T-helper 17 cell (primary cell): ENCODE measurements at places on chromosomes 7 and 10. TPM values are rescaled to one million over a fixed set of nuclear protein-coding genes. Genes with fewer than 3 reads are reported as not detected.

DNA sequence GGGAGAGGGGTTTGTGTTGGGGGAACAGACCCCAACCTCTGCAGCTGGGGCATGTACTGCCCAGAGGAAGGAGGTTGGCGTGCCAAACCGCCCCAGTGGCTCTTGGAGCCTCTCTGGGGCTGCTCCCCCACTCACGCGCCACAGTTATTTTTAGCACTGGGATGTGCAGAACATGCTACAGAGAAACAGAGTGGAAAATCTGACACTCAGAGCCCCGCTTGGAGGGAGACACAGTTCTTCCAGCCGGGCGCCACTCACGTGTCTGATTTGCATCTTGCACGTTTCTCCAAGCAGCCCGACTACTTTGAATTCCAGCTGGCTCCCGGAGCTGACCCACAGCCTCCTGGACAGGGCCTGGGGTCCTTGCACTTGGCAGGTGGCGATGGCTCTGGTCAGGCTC lies 182.0 kb downstream of the RPS24 start:
- H3K27ac ChIP-seq = no peak overlapping the region
- H3K4me1 ChIP-seq = peaks cover 4% of the 10 kb centered on the region
- H3K27me3 ChIP-seq = peaks cover 68% of the 10 kb centered on the region
- H3K4me3 ChIP-seq = no peak overlapping the region
- DNase-seq = no peak

DNA sequence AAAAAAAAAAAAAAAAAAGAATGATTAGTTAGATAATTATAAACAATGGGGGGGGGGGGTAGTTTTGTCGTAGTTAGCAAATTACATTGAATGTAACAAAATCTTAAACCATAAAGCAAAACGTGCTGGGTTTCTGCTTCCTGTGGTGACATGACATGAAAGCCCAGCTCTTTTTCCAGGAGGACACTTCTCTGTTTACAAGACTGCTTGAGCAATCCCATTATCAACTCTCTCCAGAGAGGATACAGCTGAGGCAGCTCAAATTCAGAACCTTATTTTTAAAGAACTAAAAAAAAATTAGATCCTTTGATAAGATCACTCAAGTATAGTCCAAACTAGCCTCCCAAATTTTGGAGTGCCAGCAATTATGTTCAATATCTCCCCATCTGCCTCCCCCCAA lies 58.6 kb downstream of the ADRB1 start:
- no peak for DNase-seq
- peaks cover 29% of the 10 kb centered on the region for H3K27me3 ChIP-seq
- H3K4me3 ChIP-seq = no peak overlapping the region
- H3K27ac ChIP-seq = no peak overlapping the region
- H3K36me3 ChIP-seq = peaks cover 2% of the 10 kb centered on the region

GRCh38 chr7:4266270-4267040 lies 415.6 kb upstream of the FOXK1 start:
- no peak for DNase-seq
- H3K36me3 ChIP-seq = no peaks in the 10 kb centered on the region
- no peaks in the 10 kb centered on the region for H3K27me3 ChIP-seq
- H3K4me3 ChIP-seq = no peak overlapping the region
- no peaks in the 10 kb centered on the region for H3K4me1 ChIP-seq
- H3K27ac ChIP-seq = no peak overlapping the region

DNA sequence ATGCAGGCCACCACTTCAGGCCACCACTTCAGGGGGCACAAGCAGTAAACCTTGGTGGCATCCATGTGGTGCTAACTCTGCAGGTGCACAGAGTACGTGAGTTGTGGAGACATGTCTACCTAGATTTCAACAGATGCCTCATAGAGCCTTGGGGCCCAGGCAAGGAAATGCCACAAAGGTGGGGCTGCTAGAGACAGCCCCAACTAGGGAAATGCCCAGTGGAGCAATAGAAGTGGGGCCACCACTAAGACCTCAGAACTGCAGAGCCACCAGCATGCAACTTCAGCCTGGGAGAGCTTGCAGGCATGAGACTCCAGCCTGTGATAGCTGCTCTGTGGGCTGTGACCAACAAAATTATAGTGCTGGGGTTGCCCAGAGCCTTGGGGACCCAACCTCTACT lies 107.6 kb downstream of the DNAJC1 start:
- no peaks in the 10 kb centered on the region for H3K27me3 ChIP-seq
- H3K4me1 ChIP-seq = no peaks in the 10 kb centered on the region
- H3K36me3 ChIP-seq = peaks cover 5% of the 10 kb centered on the region
- no peak overlapping the region for H3K4me3 ChIP-seq
- H3K27ac ChIP-seq = no peak overlapping the region

- no peaks in the 10 kb centered on the region for H3K27me3 ChIP-seq
- H3K27ac ChIP-seq = no peak overlapping the region
- H3K4me1 ChIP-seq = peaks cover 6% of the 10 kb centered on the region
Observed at GRCh38 chr10:24762966-24763623, 39.4 kb upstream of the ARHGAP21 start.

DNA sequence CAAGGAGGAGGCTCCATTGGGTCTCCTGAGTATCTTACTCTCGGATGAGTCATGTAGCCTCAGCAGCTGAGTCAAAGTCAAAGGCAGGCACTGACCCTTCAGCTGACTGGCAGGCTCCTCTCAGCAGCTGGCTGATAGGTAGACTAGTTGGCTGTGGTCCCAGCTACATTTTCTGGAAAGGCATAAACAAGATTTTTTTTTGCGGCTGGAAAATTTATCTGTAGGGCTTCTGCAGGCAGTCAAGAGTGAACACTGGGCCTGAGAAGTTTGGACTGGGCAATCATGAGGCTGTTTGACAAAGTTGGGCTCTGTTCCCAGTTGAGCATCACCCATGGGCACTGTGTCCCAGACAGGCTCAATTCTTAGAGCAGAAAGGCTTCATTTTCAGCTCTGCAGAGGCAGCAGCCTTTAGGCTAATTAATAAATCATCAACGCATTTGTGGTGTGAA lies 796.2 kb downstream of the CCSER2 start:
- H3K27me3 ChIP-seq = no peaks in the 10 kb centered on the region
- H3K4me1 ChIP-seq = no peaks in the 10 kb centered on the region

- H3K4me1 ChIP-seq = peaks cover 11% of the 10 kb centered on the region
- no peak overlapping the region for H3K4me3 ChIP-seq
- peaks cover 5% of the 10 kb centered on the region for H3K36me3 ChIP-seq
- H3K27ac ChIP-seq = no peak overlapping the region
- peaks cover 38% of the 10 kb centered on the region for H3K27me3 ChIP-seq
Observed at GRCh38 chr7:108190891-108191290, 60.7 kb upstream of the LAMB4 start.

- H3K4me3 ChIP-seq = no peak overlapping the region
- DNase-seq = no peak
- H3K27ac ChIP-seq = no peak overlapping the region
- H3K36me3 ChIP-seq = no peaks in the 10 kb centered on the region
Observed at GRCh38 chr7:54581511-54581910, 39.3 kb downstream of the VSTM2A start.

DNA sequence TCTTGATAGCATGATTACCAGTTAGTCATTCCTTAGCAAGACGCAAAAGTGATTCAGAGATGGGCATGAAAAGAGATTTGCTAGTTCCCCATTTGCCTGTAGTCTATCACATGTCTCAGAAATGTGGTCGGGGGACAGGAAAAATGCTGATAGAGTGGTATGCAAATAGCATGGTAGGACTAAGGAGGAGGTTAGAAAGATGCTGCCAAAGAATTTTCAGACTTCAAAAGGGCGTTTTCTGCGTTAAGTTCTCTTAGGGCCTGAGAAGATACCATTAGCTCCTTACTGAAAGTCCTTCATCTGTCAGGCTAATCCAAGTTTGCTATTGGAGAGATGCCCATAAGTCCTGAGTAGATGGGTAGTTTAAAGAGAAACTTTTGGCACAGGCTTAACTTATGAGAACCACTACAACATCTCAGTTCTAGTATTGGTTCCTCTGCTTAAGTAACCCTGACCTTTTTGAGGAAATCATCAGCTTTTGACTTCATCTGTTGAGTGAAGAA lies 2.7 kb downstream of the CALD1 start:
- no peak overlapping the region for H3K27ac ChIP-seq
- no peak for DNase-seq
- no peaks in the 10 kb centered on the region for H3K36me3 ChIP-seq

ZNF503 gene
- 0.50 TPM for total RNA-seq

TRPV6 gene
- not detected for total RNA-seq

GDF10 gene
- 0.17 TPM for total RNA-seq

SPDYE11 gene
- not detected for total RNA-seq

LUC7L2 gene
- total RNA-seq = 187 TPM

SYNPO2L gene
- 0.08 TPM for total RNA-seq

PVRIG gene
- total RNA-seq = 30.5 TPM

PNLIP gene
- total RNA-seq = not detected

SPDYE16 gene
- total RNA-seq = 0.91 TPM

EMX2 gene
- not detected for total RNA-seq

NEUROD6 gene
- not detected for total RNA-seq

VAX1 gene
- not detected for total RNA-seq
